ENCODE measurements at places on chromosomes 2 and 18.
A peak's percentile ranks its signal among the peaks of the same experiment; 100 is the strongest.

- no peak for DNase-seq
These were observed 1067.4 kb upstream of the DDX18 start for GRCh38 chr2:116747103-116747502.

DNA sequence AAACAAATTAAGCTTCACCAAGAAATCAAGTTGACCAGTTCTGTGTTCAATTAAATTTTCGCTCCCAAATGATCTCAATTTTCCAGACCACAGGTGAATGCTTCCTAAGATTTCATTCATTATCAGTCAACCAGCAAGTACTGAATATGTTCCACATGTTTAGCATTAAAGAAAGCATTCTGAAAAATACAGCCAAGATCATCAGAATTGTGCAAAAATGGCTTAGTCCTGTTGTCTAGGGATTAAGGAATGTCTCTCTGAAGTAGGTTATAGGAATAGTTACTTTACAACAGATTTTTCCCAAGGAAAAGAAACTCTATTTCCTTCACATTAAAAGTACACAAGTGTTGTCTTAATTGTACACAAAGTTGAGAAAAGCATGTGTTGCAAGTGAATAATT, 69.2 kb downstream of the NRXN1 start:
- no peak for DNase-seq

GRCh38 chr2:3741396-3741795, 38.0 kb downstream of the DCDC2C start:
- no peak for DNase-seq

DNA sequence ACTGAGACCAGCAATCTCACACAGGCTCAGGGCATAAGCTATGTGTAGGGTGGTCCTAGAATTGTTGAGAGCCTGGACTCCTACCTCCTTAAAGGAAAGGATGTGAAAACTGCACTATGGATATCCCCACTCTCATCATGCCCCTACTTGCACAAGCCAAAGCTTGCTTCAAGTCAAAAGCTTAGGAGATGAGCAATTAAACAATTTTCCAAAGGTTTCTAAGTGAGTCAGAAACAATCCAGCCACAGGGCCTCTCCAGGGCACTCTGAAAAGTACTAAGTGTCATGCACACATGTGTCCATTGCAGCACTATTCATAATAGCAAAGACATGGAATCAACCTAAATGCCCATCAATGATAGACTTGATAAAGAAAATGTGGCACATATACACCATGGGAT, 215.4 kb downstream of the AFF3 start:
- DNase-seq = no peak

DNA sequence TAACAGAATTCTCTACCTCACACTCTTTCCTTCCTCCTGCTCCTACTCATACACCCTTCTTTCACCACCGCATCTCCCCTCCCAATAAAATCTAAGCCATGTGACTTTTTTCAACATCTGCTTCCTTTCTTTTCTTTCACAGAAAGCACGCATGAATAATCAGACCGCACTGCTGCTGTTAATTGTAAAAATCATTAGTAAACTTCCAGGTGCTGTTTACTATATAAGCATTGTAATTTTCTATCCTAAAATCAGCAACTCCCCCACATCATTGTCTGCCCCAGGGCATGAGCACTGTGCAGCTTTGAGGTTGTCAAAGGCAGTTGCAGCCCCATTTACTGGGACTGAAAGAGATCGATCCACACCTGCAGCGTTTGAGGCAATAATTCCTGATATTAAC, 782.6 kb upstream of the ID2 start:
- DNase-seq = peak; percentile 78

DNA sequence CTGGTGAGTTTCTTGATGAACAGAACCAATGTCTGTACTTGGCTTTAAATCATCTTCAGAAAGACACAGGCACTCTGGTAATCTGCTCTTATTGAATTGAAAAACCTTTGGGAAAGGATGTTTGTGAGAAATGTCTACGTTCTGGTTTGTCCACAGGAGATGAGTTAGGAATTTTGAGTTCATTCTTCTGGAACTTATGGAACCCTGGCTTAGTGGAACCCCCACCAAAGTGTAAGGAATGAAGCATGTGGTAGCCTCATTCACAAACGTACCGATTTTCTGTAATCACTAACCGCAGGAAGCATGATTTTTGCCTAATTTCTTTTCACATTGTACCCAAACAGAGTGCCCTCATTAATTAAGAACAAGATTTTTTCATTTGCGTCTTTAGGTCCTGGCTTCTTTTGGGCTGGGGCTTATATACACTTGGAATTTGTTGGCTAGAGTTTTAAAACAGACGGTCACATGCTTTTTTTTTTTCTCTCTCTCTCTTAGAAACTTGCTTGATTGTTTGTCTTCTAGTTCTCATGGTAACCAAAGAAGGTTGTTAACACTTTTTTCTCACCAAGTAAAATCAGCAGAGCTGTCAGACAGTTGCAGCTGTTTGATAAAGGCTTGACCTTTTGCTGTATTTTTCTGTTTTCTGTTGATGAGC, 314.1 kb upstream of the THUMPD2 start:
- no peak for DNase-seq

DNA sequence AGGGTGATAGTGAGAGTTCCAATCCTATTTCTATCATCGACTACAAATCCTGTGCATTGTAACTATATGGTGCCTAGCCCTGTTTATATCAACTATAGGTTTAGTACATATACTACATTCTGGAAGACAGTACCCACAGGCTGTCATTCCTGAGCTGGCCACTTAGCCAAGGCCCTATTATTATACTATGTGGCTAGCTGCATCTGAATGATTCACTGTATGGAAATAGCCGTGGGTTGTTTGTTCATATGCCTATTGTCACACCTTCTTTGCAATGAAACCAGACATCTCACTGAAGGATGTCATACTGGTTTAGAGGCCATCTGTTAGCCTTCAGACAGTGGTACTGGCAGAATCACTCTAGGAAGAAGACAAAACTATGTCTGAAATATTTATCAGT, 62.3 kb upstream of the FSIP2 start:
- DNase-seq = no peak

DNA sequence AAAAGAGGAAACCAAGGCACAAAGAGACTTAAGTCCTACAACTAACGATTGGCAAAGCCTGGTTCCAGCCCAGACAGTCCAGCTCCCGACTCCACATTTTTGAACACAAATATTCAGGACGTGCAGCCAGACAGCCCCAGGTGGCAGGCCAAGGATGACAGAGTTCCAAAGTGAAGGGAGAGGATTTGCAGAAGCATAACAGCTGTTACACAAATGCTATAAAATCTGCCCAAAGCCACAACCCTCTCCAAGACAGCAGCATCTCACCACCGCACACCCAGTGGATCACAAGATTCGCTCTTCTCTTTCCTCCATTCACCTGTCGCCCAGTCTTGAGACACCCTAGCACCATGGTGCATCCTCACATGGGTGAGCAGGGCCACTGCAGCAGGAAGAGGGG, 227.1 kb upstream of the ID2 start:
- no peak for DNase-seq

GRCh38 chr2:184734338-184734737, 136.0 kb downstream of the ZNF804A start:
- no peak for DNase-seq

DNA sequence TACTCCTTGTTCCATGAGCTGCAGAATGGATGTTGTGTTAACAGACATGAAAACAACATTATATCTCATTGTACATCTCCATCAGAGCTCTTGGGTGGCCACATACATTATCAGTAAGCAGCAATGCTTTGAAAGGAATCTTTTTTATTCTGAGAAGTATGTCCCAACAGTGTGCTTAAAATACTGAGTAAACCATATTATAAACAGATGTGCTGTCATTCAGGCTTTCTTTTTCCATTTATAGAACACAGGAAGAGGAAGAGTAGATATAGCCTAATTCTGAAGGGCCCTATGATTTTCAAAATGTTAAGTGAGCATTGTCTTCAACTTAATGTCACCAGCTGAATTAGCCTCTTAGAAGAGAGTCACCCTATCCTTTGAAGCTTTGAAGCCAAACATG, 44.3 kb upstream of the CABYR start:
- no peak for DNase-seq

DNA sequence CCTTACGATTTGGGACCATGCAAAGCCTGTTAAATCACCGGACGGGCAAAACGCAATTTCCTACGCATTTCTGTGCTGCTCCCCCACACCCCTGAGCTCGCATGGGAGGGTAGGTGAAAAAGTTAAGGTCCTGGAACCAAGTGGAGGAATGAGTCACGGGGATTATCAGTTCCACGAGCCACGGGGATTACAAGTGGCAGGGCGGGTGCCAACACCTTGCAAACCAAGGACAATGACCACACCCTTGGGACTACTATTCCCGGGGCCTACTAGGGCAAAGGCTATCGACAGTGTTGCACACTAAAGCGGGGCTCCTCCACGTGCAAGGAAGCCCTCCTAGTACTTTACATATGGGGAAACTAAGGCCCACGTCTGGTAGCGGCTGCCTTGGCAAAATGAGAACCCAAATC, 447 bp downstream of the RETSAT start:
- DNase-seq = no peak

GRCh38 chr2:111665551-111666116, 218.4 kb downstream of the ANAPC1 start:
- DNase-seq = no peak

- no peak for DNase-seq
These were observed 43.6 kb downstream of the ODC1 start for GRCh38 chr2:10404324-10405143.

- DNase-seq = no peak
These were observed 112.6 kb downstream of the GAREM1 start for GRCh38 chr18:32358075-32358474.

- DNase-seq = no peak
These were observed 58.1 kb downstream of the MYO3B start for GRCh38 chr2:170235860-170236679.

DNA sequence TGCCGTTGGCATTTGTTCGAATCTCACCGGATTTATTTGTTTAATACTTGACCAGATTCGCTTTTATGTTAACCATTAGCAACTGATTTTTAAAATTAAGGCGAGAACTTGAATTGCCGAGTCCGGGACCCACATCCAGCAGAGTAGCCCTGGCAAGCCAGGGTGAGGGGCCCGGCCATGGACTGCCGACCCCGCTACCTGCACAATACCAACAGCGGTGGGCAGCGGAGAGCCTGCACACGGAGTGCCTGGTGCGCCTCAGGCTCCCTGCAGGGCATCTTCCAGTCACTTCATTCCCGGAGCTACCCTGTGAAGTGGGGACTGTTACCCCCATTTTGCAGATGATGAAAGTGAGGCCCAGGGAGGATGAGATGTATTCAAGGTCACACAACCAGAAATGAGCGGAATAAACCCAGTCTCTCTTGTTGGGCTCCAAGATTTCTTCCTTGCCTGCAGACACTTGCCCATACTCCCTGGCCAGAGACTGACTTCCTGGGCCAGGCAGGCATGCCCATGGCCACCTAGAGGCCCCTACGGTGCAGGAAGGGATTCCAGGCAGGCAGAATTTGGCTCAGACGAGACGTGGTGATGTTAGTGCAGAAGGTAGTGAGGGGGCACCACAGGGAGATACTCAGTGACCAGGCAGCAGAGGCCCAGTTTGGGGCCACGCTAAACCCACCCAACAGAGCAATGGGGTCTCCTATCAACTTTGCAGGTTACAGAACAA, 2.9 kb downstream of the FBLN7 start:
- no peak for DNase-seq

DNA sequence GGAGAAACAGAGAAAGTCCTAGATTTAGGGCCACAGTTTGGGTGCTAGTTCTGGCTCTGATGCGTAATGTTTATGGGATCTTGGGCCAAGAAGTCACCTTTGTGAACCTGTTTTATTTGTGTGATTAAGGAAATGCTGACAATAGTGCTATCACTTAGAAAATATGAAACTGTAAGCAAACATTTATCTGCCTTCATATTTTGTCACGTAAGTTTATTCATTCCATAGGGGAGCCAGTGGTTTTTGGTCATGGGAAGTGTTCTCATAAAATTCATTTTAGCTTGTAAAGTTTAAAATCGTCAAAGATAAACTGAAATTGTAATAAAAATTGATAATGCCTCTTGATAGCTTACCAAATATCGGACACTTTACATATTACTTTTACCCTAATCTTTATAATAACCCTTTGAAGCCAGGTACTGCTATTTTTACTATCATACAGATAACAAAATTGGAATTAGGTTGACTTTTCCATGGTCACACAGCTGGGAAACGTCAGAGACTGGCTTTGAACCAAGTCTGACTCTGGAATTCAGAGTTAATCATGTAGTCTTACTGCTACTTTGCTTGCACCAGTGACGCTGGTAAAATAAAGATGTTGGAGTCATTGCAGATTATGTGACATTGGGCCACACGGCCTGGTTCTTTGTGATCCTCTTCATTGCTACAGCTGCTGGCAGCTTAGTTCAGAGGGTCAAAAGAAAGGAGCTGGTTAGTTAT, 99.7 kb downstream of the ICA1L start:
- no peak for DNase-seq

DNA sequence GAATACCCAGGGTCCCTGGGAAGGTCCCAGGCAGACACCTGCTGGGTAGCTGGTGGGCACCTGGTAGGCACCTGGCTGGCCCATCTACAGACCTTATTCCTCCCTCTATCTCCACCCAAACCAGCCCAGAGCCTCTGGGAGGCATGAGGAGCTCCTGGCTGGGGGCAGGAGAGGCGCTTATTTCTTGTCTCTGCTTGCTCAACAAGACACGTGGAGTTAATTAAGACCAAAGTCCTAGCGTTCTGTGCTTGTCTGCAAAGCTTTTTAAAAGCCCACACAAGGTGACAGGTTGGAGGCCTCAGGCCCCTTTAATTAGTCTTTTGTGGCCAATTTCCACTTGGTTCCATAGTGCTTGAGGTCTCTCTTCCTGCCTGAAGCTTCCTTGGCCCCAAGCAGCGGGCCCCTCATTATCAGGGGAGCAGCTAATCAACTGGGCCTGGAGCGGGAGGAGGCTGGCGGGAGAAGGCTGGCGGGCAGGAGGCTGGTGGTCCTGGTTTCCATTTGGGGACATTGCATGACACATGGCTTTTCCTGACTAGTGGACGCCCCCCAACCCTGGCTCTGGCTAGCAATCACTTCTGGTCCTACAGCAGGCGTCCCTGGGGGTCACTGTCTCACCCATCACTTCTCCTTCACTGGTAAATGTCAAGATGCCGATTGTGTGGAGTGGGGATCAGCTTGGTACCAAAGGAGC, 65.4 kb upstream of the HDAC4 start:
- DNase-seq = no peak

DNA sequence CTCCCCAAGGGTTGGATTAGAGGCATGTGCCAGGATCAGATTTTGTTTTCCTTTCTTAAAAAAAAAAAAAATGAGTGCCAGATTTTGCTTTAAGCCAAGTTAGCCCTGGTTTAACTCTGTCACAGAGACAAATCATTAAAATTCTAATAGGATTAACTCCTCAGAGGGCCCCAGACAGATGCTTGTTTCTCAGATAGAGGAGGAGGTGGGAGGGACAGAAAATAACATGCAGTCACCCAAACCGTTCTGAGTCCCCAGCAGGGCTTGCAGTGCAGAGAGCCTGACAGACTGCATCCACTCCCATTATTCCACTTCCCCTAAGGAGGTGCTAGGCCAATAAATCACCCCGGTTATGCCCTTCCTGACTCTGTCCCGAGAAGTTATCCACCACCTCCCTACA, 6.3 kb upstream of the PROKR1 start:
- DNase-seq = no peak

DNA sequence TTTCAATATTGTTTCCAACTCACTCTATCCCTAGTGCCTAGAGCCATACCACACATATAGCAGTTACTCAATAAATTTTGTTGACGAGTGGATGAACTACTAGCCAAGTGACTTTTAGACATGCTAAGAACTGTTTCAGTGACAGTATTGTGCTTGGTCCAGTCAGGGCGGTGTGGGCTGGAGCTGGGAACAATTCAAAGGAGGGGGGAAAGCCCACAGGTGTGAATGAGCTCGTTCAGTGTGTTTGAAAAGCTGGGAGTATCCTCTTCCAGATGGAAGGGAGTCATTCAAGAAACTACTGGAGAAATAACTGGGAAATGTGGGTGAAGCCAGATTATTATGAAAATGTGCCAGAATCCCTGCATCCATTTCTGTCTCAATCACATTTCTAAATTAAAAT, 1.7 kb upstream of the SERPINE2 start:
- DNase-seq = no peak
